ENCODE measurements at places on chromosomes 12 and 14.

- DNase-seq: no peak
Measured at GRCh38 chr12:56591126-56591525, 39.0 kb downstream of the BAZ2A start.

GRCh38 chr12:61998791-61999190, 261.4 kb upstream of the USP15 start:
- DNase-seq: no peak

DNA sequence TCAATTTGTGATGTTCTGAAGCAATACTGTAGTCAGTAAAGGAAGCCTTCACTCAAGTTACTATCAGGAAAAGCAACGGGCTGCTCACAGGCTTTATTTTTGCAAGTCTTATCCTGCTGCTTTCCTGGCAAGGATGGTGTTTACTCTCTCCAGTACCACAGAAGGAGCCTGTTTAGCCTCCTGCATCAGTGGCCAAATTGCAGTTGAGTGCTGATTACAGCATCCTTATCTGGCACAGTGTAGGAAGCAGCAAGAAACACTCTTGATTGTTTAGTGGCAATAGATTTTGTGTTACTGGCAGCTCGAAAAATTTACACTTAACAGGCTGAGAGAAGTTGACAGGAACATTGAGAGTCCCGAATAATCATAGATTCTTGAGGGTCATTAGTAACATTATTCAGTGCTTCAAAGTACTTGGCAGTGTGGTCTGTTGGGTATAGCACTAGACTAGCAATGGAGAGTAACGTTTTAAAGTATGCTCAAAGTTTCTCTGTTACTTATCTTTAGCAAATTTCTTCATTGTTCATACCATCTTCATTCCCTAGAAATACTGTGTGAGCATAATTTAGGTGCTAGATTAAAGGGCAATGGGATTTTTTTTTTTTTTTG, 11.7 kb downstream of the TULP3 start:
- DNase-seq: no peak

GRCh38 chr12:112096667-112097066, 11.9 kb downstream of the NAA25 start:
- DNase-seq: peak; percentile 50

DNA sequence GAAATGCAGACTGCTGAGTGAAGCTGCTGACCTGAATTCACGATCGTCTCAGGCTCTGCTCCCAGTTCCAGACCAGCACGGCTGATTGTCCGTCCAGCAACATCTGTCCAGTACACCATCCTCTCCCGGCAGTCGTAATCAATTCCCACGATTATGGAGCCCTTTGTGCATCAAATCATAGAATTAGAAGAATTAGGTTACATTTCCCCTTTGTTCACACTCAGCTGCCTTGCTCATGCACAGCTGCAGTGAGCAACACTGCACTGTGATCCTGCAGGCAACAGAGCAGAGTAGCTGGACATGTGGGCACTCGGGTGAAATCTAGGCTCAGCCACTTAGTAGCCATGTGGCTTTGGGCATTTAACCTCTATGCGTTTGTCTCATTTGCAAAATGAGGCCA, 22.2 kb downstream of the RTRAF start:
- no peak for DNase-seq

GRCh38 chr12:129119537-129119936, 266.3 kb downstream of the GLT1D1 start:
- no peak for DNase-seq

- DNase-seq: no peak
Measured at GRCh38 chr12:101671157-101671791, 26.2 kb upstream of the CHPT1 start.

- DNase-seq: no peak
Measured at GRCh38 chr12:28830491-28830890, 318.6 kb upstream of the FAR2 start.

- DNase-seq: peak; percentile 79
Measured at GRCh38 chr12:51951199-51951842, at the start of gene ACVR1B. ACVR1B (plus strand) TSS chr12:51951699; CDS start chr12:51951744, 45 bp downstream.

DNA sequence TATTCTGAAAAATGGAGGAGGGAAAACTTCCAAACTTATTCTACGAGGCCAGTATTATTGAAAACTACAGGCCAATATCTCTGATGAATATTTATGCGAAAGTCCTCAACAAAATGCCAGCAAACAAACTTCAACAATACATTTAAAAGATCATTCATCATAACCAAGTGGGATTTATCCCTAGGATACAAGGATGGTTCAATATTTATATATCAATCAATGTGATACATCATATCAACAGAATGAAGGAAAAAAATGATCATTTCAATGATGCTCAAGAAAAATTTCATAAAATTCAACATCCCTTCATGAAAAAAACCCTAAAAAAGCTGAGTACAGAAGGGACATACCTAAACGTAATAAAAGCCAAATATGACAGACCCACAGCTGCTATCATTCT, 45.9 kb upstream of the LMNTD1 start:
- DNase-seq: no peak

DNA sequence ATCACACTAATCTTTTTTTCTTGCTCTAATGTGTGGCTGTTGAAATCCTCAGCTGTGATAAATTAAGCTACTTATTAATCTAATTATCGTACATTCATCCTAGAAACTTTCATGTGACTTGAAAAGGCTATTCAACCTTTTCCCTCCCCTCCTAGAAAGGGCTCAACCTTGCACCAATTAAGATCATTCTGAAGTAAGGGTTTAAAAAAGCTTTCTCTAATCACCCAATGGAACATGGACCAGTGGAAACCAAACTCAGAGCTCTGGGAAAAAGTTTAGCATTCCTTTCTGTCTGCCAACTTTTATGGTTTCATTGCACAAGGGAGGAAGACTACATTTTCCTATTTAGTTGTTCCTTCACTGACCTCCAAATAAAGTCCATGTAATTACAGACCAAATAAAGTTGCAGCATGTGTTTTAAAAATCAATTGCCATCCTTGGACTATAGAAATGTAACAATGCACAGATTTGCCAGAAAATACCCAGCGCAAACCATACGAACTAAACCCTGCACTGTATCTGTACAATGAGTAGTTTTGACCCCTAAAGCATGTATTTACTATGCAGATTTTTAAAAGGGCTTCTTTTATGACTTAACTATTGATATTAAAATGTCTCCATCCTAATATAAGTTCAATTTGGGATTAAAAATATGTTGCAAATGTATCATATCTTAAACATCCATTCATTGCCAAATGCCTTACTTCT, 142.6 kb upstream of the OTX2 start:
- DNase-seq: no peak

DNA sequence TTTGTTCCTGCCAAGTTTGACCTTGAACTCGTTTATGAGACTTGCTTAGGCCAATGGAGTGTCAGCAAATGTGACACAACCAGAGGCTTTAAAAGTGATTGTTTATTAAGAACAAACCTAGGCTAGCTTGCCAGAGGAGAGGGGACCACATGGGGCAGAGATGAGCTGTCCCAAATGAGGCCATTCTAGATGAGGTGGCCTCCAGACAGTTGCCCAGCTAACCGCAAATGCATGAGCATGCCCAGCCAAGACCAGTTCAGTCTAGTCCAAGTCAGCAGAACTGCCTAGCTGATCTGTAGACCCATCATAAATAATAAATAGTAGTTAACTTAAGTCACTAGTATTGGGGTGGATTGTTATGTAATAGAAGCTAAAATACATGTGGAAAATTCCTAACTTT, 172.8 kb upstream of the DYRK2 start:
- DNase-seq: no peak

- no peak for DNase-seq
Measured at GRCh38 chr14:79749065-79749464, 462.2 kb downstream of the DIO2 start.

- DNase-seq: peak; percentile 92
Measured at GRCh38 chr12:74890237-74890599, 319.4 kb downstream of the KCNC2 start.

DNA sequence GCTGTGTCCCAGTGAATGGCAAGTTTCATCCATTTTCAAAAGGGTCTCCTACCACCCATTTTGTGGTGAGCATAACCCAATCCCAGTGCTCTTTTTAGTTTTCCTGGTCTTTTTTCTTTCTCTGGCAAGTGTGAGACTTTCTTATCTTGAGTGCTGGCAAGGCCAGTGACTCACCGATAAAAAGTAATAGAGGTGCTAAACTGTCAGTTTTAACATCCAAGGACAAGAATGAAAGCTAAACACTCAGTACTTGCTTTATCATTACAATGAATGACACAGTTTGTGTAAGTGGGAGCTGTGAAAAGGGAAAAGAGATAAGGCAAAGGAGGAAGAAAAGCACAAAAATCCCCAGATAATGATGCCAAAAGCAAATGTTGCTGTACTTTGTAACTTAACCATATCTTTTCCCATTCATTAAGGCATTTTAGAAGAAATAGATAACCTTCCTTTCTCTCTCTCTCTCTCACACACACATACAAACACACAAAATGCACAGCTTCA, 4.9 kb upstream of the LRIG3 start:
- DNase-seq: no peak

DNA sequence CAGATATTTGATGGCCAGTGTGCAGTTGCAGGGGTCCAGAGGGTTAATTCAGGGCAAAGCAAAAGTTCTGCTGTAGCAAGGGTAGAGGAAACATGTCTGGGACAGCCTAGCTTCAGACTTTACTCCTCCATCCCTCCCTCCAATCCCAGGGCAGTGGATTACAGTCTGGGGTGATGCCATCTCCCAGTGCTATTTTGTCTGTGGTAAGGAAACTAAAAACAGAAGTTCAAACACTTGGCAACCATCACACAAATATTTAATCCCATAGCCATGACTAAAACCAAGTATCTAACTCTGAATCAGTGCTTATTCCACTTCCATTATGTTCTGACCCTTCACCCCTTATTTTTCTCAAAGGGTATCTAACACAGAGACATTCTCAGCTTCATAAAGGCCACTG, 61.8 kb downstream of the PIK3C2G start:
- DNase-seq: no peak

DNA sequence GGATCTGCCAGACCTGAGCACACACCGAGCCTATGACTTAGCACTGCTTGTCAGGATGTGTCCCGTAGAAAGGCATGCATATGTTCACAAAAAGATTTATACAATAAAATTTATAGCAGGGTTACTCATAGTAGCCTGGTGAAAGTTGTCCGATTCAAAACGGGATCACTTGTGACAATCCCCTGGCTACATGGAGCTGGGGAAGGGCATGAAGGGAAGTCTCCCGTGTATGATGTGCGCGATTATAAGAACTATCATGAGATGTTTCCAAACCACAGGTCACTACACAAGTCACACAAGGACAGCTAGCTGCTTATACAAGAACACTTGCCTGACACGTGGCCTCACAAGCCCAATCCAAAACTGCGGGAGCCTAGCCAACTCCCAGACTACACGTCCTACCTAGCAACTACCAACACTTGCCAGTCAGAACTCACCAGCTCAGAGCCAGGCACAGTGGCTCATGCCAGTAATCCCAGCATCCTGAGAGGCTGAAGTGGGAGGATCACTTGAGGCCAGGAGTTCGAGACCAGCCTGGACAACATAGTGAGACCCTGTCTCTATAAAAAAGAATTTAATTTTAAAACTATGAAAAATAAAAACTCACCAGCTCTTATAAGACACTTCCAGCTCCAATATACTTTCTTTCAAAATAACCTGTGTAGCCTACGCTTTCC, 7.5 kb upstream of the CDCA4 start:
- no peak for DNase-seq

DNA sequence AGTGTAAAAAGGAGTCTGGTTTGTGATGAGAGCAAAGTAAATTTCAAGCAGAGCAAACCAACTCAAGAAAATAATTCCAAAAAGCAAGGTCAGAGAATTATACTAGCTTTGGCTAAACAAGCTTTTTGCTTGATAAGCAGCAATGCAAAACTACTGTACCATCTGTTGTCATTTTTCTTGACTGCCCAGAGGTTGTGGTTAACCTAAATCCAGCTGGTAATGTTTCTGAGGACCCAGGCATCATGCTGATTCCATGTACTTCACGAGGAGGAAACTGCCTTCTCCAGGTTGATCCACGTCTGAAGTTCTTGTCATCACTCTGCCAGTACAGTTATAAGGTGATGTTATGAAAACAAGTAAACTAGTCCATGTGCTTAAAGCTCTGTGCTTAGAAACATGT, 185.2 kb downstream of the ACSS3 start:
- no peak for DNase-seq

GRCh38 chr14:34715127-34715863, 902 bp upstream of the CFL2 start:
- no peak for DNase-seq

DNA sequence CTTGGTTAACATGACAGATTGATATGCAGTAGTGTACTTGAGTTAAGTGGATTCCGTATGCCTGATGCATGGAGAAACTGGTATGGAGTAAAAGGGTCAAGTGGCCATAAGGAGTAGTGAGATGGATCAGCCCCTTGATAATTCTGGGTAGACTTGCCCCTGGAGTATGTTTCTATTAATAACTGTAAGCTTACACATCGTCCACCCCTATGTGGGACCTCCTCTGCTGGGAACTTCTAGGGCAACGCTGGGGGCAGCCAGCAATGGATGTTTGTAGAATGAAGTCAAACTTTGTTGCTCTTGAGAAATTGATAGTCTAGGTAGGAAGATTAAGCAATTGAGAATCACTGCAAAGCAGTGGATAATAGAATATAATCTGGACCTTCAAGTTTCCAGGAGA, 3.5 kb downstream of the C12orf75 start:
- DNase-seq: no peak

GRCh38 chr14:104796687-104797081, 1.1 kb upstream of the AKT1 start:
- DNase-seq: no peak

DNA sequence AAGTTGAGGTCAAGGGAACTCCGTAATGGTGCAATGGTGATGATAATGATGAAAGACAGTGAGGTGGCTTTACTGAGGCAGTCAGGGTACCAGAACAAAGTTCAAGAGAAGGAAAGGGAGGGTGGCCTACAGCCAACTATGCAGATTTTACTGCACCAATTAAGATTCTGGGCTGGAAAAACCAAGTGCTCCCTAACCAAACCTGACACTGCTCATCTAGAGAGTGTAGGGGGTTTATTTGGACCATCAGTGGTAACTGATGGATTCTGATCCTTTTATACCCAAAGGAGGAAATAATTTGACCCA, 387 bp downstream of the LRRC9 start:
- DNase-seq: no peak

GRCh38 chr14:31057701-31058364, 31.7 kb upstream of the STRN3 start:
- DNase-seq: no peak

GRCh38 chr14:74207943-74208342, 31.3 kb upstream of the VSX2 start:
- no peak for DNase-seq

DNA sequence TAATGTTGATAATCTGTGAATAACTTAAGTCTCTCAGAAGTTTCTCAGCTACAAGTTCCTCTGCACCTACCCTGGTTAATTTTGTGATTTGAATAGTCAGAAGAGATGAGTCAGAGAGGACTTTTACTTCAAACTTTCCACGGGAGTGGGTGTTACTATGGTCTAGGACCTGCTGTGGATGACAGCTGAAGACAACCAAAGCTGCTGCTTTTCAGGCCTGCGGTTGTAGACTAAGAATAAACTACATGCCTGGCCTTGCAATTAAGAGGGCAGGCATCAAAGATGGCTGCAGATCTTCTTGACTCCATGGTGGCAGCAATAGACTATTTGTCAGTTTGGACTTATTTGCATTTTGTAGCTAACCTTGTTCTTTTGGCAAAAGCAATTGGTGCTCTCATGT, 227.1 kb upstream of the KRR1 start:
- DNase-seq: no peak

All from kidney glomerular epithelial cell (primary cell).